ENCODE measurements at places on chromosomes 6 and 20.

DNA sequence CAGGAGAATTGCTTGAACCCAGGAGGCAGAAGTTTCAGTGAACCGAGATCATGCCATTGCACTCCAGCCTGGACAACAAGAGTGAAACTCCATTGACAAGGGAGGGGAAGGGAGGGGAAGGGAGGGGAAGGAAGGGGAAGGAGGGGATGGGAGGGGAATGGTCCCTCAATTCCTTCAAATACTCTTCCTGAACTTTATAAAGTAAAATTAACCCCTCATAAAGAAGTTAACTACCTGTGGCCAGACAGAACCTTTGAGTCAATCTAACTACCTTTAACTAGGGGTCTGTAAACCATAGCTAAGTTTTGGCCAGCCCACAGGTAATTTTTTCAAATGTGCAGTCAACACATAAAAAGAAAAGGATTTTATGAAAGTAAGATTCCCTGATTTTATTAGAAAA is 131.0 kb downstream of the ZMYND8 start:
- DNase-seq, result no peak

DNA sequence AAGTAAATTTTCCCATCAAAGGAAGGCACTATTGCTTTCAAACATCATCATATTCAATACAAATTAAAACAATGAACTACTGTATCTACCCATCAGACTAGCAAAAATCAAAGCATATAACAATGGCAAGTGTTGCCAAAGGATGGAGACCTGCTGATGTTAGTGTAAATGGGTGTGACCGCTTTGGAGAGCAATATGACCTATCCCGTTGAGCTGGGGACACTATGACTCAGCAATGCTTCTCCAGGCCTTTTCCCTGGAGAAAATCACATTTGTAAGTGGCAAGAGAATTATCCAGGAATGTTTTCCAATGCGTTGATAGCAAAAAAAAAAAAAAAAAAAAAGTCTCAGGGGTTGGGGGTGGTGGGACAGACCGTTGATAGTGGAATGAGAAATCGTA is 46.1 kb downstream of the PHACTR3 start:
- no peak for DNase-seq

GRCh38 chr6:301929-302705 is 9.8 kb downstream of the DUSP22 start:
- DNase-seq, result no peak

GRCh38 chr6:101117393-101118135 is 236.4 kb upstream of the ASCC3 start:
- no peak for DNase-seq

DNA sequence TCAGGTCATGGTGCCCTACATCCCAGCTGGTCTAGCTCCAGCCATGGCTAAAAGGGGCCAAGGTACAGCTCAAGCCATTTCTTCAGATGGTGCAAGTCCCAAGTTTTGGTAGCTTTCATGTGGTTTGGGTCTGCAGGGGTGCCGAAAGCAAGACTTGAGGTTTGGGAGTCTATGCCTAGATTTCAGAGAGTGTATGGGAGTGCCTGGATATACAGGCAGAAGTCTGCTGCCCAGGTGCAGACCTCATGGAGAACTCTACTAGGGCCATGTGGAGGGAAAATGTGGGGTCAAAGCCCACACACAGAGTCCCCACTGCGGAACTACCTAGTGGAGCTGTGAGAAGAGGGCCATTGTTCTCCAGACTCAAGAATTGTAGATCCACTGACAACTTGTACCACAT is 1000.9 kb upstream of the ADGRB3 start:
- no peak for DNase-seq

GRCh38 chr6:167652701-167653095 is 174.0 kb upstream of the AFDN start:
- DNase-seq, result no peak

- no peak for DNase-seq
Observed at GRCh38 chr6:56005426-56005825, 130.0 kb upstream of the BMP5 start.

GRCh38 chr20:10170261-10170660 is 48.4 kb upstream of the SNAP25 start:
- DNase-seq, result no peak

GRCh38 chr6:141088171-141088570 is 1044.6 kb upstream of the GJE1 start:
- no peak for DNase-seq

GRCh38 chr20:56411759-56412472 is at the start of gene CASS4:
Gene CASS4 (plus strand): TSS chr20:56412260. CDS start chr20:56412459, 199 bp downstream.
- DNase-seq, result no peak

DNA sequence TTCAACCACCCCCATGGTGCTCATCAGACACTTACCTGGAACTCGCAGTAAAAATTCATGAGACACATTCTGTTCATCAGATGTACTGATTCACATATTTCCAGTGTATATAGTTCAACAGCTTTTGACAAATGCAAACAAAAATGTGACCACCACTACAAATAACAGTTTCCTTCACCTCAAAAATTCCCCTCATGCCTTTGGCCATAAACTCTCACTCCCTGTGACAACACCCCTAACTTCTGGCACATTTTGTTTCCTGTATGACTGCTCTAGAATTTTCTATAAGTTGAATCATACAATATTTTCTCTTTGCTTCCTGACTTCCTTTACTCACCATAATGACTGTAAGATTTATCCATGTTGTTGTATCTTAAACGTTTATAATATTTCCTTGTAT is 63.7 kb downstream of the C6orf118 start:
- DNase-seq, result no peak

GRCh38 chr6:117463762-117464665 is 18.5 kb upstream of the DCBLD1 start:
- no peak for DNase-seq

DNA sequence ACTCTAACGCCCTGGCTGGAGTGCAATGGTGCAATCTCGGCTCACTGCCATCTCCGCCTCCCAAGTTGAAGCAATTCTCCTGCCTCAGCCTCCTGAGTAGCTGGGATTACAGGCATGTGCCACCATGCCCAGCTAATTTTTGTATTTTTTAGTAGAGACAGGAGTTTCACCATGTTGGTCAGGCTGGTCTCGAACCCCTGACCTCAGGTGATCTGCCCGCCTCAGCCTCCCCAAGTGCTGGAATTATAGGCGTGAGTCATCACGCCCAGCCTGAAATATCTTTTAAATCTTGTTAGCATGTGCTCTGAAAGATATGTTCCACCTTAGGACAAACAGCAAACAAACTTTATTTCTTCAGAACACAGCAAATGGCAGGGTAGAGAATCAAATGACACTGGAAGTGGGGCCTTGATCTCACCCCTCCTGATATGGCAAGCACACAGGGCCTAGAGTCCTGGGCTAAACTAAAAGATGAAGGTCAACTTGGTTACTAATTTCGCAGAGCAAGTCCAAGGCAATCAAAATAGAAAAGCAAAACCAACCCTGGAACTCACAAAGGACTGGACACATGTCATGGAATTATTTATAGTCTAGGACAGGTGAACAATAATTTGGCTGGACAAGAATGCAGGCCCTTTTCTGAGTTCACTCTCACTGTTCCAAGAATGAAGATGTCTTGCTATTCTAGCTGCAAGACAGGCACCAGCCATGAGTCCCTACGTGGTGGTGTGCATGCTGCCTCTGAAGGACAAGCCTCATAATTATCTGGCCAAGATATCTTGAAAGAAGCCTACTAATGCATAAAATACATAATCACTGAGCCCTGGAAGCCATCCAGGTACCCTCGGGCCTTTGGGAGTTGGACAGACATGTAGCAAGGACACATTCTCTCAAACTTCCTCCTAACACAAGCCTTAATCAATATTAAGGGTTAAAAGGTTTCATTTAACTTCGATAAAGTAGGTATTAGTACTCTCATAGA is 35.6 kb downstream of the B4GALT5 start:
- no peak for DNase-seq

DNA sequence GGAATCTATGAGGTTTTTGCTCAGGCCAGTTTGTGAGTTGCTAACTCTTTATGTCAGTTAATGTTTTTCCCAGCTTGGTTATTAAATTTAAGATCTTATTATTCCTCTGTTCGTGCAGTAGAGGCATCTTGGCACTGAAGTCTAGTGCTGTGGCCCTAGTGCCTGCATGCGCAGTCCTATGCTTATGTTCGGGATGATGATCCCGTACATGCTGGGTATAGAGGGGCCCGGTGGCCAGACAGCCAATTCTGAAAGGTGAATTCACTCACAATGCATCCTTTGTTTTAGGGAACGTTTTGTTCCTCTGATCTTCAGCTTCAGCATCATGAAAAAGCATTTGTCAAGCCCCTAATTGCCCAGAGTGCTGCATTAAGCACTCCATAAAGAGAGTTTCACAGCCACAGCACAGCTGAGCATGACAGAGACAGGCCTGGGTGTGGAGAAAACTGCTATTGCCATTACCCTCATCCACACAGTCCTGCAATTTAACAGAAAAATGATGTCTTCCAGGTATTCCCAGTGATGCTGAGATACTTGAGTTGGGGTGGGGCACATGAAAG is 39.8 kb upstream of the BACH2 start:
- DNase-seq, result no peak

GRCh38 chr20:63268256-63268655 is 4.4 kb upstream of the ARFGAP1 start:
- DNase-seq, result no peak

GRCh38 chr6:137968901-137969300 is 101.8 kb downstream of the TNFAIP3 start:
- no peak for DNase-seq
